Mammary microvascular endothelial cell (primary cell): ENCODE measurements at places on chromosomes 12 and 14. TPM values are rescaled to one million over a fixed set of nuclear protein-coding genes. Genes with fewer than 3 reads are reported as not detected.

The MYL2 gene
- total RNA-seq: 2.1 and 5.0 TPM in 2 replicates

The METAP2 gene
- 68.3 and 80.3 TPM in 2 replicates for total RNA-seq

The HPD gene
- not detected in 2 replicates for total RNA-seq

The LRP1 gene
- total RNA-seq: 0.40 and 0.54 TPM in 2 replicates

The GPD1 gene
- not detected in 2 replicates for total RNA-seq

The ENTPD5 gene
- 6.5 and 8.4 TPM in 2 replicates for total RNA-seq

The KRT6C gene
- total RNA-seq: not detected in 2 replicates

The HOXC5 gene
- not detected in 2 replicates for total RNA-seq

The GRIP1 gene
- not detected in 2 replicates for total RNA-seq

The ANO4 gene
- 0.25 and 0.40 TPM in 2 replicates for total RNA-seq

The ARHGDIB gene
- total RNA-seq: 678 and 775 TPM in 2 replicates

The SCN8A gene
- 0.53 and 1.1 TPM in 2 replicates for total RNA-seq

The TMEM119 gene
- total RNA-seq: 0.94 TPM in 1 of 2 replicates, not detected in the other

The KERA gene
- total RNA-seq: not detected in 2 replicates

The GYS2 gene
- not detected in 2 replicates for total RNA-seq

The POLE2 gene
- 19.9 and 27.1 TPM in 2 replicates for total RNA-seq

The TAS2R10 gene
- total RNA-seq: 0.13 TPM in 1 of 2 replicates, not detected in the other

The RERGL gene
- not detected in 2 replicates for total RNA-seq

The MFAP5 gene
- total RNA-seq: not detected in 2 replicates

The ST8SIA1 gene
- 0.25 TPM in 1 of 2 replicates, not detected in the other for total RNA-seq

The CD69 gene
- 0.25 and 0.40 TPM in 2 replicates for total RNA-seq

The NFKBIA gene
- total RNA-seq: 109 and 151 TPM in 2 replicates

The SSTR1 gene
- under 0.01 and 0.05 TPM in 2 replicates for total RNA-seq

The KRT80 gene
- 1.1 and 1.5 TPM in 2 replicates for total RNA-seq

The OTX2 gene
- not detected in 2 replicates for total RNA-seq

The KRT8 gene
- total RNA-seq: 13.9 and 14.4 TPM in 2 replicates
